Stimulated activated CD4-positive, alpha-beta T cell treated with anti-CD3 and anti-CD28 coated beads, Interleukin-2, amount 100 ng/mL, for 4 hours (primary cell): ENCODE measurements at places on chromosomes 6 and 20.

- no peak for DNase-seq
Observed at GRCh38 chr6:67818322-67818721, 816.8 kb upstream of the ADGRB3 start.

GRCh38 chr20:7497985-7498384, 442.3 kb downstream of the HAO1 start:
- DNase-seq: no peak

DNA sequence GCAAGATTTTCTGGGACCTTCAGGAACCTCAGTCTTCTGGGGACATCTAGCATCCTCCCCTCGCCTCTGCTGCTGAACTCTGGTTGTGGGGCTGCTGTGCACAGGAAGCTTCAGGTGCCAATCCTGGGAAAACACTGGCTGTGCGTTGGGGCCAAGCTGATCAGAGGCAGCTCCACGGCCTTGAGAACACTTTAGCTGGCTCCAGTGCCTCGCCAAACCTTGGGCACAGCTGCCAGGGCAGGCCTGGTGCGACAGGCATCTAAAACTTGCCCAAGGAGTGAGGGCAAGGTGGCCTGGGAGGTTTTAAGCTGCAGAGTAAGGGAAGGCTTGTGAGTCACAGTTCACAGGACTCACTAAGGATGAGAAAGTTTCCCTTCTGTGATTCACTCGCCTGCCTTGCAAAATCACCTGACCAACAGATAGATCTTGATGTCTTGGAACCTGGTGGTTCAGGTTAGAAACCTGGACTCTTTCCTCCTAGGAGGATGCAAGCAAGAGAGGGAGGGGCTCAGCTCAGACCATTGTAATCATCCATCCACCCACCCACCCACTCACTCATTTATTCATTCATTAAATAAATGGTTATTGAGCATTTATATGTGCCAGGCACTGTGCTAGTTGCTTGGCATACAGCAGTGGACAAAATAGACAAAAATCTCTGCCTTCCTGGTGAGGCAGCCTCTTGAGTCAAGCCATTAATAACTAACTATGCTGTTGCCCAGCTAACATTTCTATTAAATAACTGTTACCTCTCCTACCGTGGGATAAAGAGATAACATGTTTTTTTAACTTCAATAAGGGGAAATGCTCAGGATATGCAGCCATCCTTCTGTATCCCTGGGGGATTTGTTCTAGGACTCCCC, 2.5 kb upstream of the SPATS1 start:
- no peak for DNase-seq

GRCh38 chr6:42333612-42334011, 116.0 kb upstream of the MRPS10 start:
- DNase-seq: no peak

DNA sequence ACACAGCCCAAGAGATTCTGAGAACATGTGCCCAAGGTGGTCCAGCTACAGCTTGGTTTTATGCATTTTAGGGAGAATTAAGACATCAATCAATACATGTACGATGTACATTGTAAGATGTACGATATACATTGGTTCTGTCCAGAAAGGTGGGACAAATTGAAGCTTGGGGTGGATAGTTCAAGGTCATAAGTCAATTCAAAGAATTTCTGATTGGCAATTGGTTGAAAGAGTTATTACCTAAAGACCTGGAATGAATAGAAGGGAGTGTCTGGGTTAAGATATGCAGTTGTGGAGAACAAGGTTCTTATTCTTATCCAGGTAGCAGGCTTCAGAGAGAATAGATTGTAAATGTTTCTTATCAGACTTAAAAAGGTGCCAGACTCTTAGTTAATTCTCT, 31.8 kb upstream of the LCA5 start:
- DNase-seq: no peak

GRCh38 chr6:105178110-105178509, 1.7 kb downstream of the POPDC3 start:
- no peak for DNase-seq

GRCh38 chr6:35280903-35281302, 16.7 kb upstream of the DEF6 start:
- DNase-seq: no peak

- DNase-seq: no peak
Observed at GRCh38 chr6:149593408-149593807, 27.2 kb downstream of the GINM1 start.

DNA sequence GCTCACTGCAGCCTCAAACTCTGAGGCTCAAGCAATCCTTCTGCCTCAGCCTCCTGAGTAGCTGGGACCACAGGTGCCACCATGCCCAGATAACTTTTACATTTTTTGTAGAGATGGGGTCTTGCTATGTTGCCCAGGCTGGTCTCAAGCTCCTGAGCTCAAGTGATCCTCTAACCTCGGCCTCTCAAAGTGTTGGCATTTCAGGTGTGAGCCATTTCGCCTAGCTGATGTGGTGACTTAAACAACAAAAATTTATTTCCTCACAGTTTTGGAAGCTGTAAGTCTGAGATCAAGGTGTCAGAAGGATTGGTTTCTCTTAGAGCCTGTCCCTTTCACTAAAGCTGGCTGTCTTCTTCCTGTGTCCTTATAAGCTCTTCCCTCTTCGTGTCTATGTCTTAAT, 15.0 kb upstream of the JARID2 start:
- DNase-seq: no peak

GRCh38 chr20:23640671-23641667, 3.2 kb upstream of the CST3 start:
- DNase-seq: no peak

DNA sequence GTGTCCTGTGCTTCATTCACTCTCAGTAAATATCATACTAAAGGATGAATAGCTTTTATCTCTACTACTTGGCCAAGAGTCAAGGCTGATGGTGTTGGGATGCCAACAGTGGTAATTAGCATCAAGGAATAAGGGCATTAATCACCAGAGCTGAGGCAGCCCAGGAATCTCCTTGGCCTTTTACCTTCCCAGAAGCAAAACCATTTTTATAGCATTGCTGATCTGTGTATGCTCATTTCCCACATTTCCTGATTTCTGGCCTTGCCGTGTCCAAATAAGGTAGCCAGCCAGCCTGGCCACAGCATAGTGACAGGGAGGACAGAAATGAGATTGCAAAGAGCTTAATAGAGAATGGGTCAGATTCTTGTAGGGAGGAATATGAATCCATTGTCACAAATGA, 76.7 kb upstream of the FOXO3 start:
- DNase-seq: no peak

DNA sequence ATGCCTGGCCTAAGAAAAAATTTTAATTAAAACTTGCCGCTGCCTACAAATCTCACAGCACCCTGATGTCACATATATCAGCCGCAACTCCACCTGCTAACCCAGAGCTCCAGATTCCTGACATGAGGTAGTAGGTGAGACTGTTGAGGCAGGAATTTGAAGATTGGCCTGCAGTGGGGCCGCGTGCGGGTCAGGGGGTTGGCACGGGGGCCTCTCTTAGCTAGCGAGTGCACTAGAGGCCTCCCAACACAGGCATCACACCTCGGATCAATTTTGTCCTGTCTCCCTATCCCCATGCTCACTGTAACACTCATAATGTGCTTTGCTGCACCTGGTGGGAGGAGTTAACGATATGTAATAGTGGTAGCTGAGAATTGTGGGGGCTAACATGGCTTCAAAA, 349.8 kb downstream of the CDC5L start:
- DNase-seq: no peak

DNA sequence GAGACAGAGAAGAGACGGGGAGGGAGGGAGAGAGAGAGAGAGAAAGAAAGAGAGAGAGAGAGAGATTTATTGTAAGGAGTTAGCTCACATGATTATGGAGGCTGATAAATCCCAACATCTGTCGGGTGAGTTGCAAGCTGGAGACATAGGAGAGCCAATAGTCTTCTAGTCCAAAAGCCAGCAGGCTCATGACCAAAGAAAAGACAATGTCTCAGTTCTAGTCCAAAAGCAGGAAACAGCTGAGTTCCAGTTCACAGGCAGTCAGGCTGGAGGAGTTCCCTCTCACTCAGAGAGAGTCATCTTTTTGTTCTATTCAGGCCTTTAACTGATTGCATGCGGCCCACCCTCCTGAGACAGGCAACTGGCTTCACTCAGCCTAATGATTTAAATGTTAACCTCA, 416.6 kb downstream of the PREX1 start:
- DNase-seq: no peak

DNA sequence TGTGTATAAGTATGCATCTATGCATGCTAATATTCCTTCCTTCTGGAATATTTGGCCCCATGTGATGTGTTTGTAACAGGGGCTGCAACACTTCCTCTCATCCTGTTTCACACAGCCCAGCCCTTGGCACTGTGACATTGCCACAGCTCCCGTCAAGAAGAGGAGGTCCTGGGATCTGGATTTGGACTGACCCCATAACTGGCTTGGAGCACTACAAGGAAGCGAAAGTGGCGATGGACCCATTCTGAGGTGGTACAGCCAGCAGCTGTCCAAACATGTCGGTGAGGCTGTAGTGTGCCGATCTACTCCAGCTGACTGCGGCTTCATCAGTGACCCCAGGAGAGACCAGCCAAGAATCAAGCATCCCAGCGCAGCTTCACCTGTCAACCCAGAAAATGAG, 18.2 kb downstream of the SYNDIG1 start:
- no peak for DNase-seq

DNA sequence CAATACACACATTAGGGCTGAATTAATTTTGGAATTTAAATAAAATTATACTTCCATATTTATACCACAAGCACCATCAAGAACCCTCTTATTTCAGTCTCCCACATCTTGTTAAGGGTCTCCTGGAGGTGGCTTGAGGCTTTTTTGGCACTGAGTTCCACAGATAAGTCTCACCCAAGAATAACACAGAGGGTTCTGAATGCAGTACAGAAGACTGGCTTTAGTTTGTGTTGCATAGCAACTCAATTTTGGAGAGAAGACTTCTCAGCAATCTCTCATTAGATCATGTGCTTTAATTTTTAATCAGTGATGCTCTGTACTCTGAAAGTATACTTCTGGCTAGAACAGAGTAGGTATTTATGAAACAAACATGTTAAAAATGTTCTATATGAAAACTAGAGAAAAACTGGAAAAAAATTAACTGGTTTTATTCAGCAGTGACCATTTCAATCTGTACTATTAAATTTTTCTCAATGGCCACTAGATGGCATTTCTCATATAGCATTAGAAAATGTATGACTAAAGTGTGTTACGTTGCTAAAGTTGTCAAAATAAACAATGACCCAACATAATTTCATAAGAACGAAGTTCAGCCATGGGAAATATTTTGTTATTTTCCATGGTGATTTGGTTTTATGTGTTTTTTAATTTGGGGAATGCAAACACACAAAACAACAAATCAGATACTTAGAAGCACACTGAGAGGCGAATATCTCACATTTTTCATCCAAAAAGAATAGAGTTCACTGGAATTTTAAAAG, 32.7 kb upstream of the MAP7 start:
- DNase-seq: no peak

GRCh38 chr20:62494537-62494936, 18.7 kb upstream of the GATA5 start:
- no peak for DNase-seq

DNA sequence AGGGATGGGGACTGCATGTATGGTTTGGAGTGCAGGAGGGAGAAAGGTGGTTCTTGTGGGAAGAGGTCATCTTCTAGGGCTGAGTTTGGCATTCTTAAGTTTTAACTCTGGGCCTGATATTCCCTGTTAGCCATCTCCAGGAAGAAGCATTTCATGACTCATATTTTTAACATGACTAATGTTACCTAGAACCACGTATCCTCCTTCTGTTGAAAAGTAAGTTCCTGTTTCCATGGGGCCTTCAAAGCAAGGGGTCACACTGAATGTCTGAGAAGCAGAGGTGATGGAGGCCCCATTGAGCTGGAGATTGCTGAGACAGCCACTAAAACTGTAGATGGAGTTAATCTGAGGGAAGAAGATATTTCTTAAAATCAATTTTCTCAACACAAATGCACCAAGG, 30.2 kb downstream of the FAM229B start:
- no peak for DNase-seq

DNA sequence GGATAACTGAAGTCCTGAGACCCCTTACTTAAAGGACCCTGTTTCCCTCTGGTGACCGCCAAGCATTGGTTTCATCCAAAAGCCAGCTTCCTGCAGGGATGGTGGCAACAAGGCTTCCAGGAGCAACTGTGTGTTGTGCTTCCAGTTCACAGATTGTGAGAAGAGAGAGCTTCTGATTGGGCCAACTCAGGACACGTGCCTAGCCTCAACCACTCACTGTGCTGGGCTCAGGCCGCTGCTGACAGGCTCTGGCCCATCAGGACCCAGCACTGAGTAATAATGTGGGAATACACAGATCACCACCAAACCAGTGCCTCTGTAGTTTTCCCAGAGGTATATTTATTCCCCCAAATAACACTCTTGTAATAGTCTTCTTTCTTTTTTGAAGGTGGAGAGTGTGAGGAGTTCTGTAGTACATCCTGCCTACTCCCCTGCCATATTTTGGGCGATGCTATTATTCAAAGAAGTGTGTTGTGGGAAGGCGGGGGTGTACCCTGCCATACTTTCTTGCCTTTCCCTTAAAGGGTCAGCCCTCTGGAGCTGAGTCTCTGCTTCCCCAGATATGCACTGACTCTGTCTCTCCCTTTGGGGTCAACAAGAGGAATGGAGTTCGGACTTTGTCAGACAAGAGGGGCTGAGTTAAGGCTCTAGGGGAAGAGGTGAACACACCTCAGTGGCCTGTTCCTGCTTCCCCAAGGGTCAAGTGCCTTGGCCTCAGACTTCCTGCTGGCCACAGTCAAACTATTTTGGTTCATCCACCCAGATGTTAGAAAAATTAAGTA, 23.2 kb downstream of the PPP1R16B start:
- no peak for DNase-seq

DNA sequence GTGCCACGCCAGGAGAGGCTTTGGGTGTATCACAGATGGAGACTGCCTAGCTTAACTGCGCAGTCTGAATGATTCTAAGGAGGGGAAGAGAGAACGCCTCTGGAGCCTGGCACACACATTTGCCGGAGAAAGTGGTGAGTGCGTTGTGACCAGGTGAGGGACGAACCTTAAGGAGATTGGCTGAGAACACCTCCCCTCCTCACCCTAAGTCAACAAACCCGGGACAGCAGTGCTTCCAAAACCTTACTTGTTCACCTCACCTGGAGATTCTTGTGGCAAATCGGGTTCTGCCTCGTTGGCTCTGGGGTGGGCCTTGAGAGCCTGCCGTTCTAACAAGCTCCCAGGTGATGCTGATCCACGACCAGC, 9.4 kb downstream of the SYNJ2 start:
- DNase-seq: no peak
